ENCODE measurements at places on chromosomes 7 and 10.

GRCh38 chr10:8438603-8439002, 384.1 kb downstream of the GATA3 start:
- no peak for DNase-seq

DNA sequence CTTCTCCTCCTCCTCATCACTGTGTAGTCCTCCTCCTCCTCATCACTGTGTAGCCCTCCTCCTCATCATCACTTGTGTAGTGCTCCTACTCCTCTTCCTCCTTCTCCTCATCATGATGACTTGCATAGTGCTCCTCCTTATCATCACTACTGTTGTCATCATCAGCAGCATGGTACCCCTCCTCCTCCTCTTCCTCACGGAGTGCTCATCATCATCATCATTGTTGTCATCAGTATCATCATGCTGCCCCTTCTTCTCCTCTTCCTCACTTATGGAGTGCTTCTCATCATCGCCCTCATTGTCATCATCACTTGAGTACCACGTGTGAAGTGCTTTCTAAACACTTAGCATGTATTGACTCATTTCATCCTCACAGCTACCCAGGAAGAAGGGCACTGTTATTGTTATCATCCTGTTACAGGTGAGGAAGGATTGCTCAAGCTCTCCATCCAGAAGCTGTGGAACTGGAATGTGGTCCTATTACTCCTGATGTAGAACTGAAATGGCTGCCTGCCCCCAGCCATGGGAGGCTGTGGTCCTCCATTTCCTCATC, 122.8 kb upstream of the SHH start:
- DNase-seq: no peak

DNA sequence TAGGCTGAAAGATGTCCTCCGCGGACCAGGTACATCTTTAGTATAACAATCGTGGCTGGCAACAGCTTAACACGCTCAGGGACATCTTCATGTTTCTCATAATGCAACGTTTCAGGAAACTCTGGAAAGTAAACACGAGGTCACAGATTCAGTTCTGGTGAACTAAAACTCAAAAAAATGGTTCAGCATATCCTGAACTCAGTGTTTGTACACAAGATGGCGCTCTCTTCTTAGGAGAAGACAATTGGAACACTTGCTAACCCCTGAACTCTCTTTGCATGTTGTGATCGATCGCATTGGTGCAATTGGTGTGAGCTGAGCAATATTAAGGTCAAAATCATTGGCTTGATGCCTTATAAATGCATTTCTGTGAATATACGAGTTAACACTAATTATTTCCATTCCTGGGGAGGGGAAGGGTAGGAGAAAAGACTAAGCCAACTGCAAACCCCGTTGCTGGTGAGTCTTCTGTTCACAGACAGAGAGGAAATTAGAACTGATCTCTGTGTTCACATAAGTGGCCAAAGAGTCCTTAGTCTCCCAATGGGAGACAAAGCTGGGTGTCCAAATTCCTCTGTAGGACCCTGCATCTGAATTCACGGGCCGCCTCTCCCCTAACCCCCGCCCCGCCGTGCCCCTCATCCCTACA, 52.6 kb upstream of the FAM180A start:
- no peak for DNase-seq

DNA sequence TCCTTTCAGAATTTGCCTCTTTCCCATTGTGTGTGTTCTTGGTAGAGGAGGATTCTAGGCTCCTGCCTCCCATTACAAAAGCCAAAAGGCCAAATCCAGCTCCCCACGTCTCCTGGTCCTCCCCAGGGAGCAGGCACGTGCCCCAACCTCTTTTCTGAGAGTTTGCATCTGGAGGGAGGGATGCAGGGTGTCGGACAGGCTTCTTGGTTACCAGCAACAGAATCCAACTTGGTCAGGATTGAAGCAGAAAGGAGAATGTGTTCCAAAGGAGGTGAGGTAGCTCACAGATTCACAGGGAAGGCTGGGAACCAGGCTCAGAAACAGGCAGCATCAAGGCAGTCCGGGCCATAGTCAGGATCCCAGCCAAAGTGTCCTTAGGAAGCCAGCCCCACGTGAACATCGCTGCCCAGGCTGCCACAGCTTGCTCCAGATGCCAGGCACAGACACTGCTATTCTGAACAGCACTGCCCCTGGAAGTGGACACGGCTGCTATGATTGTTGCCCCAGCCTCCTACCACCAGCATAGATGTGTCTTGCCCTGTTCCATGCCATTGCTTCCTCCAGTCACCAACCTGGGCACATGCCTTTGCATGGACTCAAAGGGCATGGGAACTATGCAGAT, 264.2 kb upstream of the ZMIZ1 start:
- no peak for DNase-seq

DNA sequence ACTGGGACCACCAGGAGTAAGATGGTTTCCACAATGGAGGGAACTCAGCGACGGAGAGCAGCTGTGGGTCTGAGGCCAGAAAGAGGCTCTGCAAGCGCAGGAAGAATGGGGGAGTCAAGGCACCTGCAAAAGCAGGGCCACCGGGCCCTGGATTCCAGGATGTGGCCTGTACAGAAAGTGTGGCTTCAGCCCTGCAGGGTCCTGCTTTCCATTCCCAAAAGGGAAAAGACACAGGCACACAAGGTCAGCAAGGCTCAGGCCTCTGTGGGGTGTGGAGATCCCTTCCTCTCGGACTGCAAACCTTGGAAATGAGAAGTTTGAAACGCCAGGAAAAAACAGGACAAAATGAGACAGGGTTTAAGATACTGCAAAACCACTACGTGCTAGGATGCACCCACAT, 232.5 kb downstream of the TNS3 start:
- no peak for DNase-seq

DNA sequence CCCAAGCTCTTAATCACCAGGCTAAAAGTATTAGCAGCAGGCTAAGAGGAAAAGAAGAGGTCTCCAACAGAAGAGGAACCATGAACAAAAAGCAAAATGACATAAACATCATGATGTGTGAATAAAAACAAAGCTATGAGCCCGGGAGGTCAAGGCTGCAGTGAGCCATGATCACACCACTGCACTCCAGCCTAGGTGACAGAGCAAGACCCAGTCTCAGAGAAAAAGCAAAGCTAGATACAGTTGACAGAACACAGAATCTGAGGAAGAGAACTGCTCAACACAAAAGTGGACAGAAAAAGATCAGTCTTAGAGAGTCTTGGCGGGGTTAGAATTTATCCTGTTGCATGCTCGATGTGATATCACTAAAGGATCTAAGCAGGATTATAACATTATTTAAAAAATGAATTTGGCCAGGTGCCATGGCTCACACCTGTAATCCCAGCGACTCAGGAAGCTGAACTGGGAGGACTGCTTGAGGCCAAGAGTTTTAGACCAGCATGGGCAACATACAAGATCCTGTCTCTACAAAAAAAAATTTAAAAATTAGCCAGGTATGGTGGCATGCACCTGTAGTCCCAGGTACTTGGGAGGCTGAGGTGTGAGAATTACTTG, 37.5 kb downstream of the NT5C2 start:
- DNase-seq: no peak

GRCh38 chr10:117306674-117307073, 65.8 kb downstream of the SLC18A2 start:
- no peak for DNase-seq

- DNase-seq: no peak
Observed at GRCh38 chr10:92490387-92490786, 83.5 kb downstream of the IDE start.

DNA sequence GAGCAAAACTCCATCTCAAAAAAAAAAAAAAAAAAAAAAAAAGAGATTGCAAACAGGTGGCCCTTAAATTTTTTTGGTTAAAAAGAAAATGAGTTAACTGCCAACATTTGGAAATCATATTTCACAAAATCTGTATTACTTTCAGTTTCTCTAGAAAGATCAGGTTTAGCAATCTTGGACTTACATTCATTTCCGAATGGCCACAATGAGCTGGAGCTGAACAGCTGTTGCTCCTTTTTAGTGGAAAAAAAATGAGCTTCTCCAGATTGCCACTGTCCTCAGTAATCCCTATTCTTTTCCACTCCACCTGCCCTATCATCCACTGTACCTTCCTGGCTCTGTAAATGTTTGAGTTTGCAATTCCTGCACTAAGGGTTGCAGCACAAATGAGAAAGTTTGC, 43.6 kb downstream of the RAB11FIP2 start:
- no peak for DNase-seq

GRCh38 chr10:128124813-128125403, 1.3 kb downstream of the MKI67 start:
- no peak for DNase-seq

GRCh38 chr10:117053482-117053881, 48.5 kb upstream of the SHTN1 start:
- DNase-seq: no peak

DNA sequence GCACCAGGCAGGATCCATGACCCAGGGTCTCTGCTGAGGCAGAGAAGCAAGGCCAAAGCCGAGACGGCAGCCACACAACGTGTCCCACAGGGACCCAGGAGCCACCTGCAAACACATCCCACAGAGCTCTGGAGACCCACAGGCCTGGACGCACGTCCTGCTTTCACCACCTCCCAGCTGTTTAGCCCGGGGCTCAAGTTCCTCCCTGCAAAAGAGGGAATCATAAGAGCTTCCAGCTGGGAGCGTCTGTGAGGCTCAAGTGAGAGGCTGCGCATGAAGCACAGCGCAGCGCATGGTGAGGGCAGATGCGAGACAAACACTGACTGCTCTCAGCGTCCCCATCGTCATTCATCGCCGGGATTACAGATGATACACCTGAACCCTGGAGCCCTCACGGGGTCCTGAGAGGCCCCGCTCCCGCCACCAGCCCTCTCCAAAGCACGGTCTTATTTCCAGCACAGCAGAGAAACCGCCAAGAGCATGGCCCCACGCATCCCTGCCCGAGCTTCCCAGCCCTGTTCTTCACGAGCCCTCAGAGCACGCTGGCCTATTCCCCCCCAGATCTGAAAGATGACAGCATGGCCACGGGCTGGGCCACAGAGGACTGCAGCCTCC, 88.7 kb downstream of the MAD1L1 start:
- DNase-seq: no peak

DNA sequence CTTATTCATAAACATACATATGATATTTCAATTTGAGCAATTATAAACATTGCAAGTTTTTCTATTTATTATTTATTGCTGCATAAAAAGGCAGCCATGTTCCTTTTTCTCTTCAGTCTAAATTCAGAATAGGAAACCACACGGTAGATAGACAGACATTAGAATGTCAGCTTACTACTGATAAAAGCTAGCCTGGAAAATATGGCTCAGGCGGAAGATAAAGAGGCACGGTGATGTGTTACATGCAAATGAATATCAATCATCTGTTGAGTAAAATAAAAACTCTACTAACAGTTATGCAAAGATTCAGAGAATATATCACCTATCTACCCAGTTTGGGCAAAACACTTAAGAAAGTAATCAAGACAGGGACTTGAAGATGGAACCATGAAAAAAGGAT, 73.5 kb upstream of the PDSS1 start:
- no peak for DNase-seq

- DNase-seq: no peak
Observed at GRCh38 chr10:28644647-28645046, 32.7 kb upstream of the BAMBI start.

GRCh38 chr10:132411561-132412253, 14.7 kb downstream of the PWWP2B start:
- DNase-seq: no peak

GRCh38 chr7:101021703-101022102, 1.8 kb downstream of the MUC17 start:
- no peak for DNase-seq
